Neural crest cell (in vitro differentiated cells): ENCODE measurements at places on chromosomes 7 and 10.

GRCh38 chr7:92782236-92782635 is 54.1 kb downstream of the CDK6 start:
- DNase-seq, result no peak

GRCh38 chr7:75064801-75065200 is 8.8 kb downstream of the RCC1L start:
- no peak for DNase-seq

GRCh38 chr10:105742184-105742583 is 1101.1 kb downstream of the SORCS3 start:
- no peak for DNase-seq

DNA sequence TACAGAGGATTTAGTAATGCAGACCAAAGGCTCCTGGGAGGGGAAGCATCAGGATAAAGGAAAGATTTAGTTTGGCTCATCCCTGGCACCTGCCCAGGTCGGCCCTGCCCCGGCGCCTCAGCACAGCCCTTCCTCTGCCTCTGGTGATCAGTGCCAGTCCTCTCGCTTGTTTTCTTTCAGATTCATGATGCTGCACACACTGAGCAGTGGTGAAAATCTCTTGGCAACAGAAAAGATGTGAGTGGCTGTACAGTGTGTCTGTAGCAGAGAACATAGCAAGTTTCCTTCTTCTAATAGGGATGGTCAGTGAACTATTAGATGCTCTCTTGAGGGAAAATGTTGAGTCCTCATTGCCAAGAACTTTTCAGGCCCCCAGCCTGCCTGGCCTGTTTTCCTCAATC is 994.1 kb downstream of the KCNMA1 start:
- no peak for DNase-seq

DNA sequence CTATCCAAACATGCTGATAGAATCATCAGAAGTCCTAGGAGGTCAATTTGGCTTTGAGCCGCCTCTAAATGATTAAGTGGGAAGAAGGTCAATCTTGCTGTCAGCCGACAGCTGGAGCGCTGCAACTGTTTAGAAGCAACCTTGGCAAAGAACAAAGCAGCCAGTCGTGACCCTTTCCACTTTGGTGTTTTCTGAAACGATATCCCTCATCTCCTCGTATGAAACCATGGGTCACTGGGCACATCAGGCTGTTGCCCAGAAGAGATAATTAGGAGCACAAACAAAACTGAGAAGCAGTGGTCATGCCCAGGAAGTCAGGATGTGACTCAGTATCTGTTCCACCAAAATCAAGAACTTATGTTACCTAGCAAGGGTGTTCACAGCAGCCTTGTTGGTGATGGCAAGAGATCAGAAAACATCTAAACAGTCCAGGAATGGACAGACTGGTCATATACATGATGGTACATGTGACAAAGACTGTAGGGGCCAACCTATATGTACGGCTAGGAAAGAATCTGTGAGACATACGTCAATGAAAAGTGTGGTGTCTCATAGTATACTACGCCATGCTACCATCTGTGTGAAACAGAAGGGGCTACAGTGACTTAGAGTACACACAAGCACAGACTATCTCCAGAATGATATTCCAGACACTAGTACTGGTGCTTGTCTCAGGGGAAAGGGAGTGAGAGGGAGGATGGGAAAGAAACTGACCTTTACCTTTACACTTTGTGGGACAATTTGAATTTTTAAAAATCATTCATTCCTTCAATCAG is 22.4 kb downstream of the STN1 start:
- no peak for DNase-seq
